ENCODE measurements at places on chromosomes 3 and 15.
A peak's percentile ranks its signal among the peaks of the same experiment; 100 is the strongest.

DNA sequence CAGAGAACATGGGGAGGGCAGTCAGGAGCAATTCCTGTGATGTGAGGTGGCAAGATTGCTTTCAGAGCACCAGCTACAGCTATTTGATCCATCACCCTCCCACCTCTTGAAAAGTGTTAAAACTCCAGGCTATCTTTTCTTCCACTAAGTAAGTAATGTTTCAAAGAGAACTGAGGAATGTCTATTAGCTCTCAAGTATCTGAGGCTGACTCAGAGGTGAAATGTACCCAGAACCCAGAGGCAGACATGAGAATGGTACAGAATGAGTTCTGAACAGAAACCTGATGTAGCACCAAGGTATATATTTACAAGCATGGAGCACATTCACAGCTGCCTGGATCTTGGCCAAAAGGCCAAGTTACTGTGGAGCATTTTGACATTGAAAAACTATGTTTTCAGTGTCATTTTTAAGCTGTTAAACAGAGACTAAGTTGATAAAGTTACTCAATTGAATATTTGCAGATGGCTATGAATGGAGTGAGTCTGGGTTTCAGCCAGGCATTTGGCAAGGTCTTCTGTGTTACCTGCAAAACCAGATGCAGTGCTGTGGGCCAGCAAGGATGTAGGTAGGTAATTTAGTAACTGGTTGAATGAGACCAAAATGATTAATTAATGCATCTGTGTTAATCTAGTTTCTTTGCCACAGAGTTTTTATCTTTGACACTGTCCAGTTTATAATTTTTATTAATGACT, 227.7 kb upstream of the CD96 start:
- H3K27me3 ChIP-seq, result no peaks in the 10 kb centered on the region
- H3K36me3 ChIP-seq, result no peaks in the 10 kb centered on the region

- no peak overlapping the region for H3K4me3 ChIP-seq
- H3K27me3 ChIP-seq, result no peaks in the 10 kb centered on the region
- H3K27ac ChIP-seq, result no peak overlapping the region
- H3K36me3 ChIP-seq, result peaks cover 15% of the 10 kb centered on the region
- H3K4me1 ChIP-seq, result no peaks in the 10 kb centered on the region
- DNase-seq, result no peak
Measured at GRCh38 chr3:44825264-44825925, 36.3 kb upstream of the TMEM42 start.

DNA sequence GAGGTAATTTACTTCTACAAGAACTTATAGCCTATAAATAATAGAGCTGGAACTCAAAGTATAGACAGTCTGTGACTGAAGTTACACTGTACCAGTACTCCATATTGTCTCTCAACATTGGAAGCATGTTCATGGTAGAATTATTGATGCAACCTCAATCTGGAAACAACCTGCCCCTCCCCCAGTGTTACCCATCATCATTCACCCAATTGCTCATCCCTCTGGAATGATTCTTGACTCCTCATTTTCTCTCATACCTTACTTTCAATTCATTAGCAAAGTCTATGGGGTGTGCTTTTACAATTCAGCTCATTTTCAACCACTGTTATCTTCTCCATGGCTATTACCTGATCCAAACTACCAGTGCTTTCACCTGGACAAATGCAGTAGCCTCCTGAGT, 151.7 kb downstream of the CPNE4 start:
- H3K4me1 ChIP-seq, result no peaks in the 10 kb centered on the region
- no peaks in the 10 kb centered on the region for H3K36me3 ChIP-seq
- peaks cover 1% of the 10 kb centered on the region for H3K27me3 ChIP-seq

DNA sequence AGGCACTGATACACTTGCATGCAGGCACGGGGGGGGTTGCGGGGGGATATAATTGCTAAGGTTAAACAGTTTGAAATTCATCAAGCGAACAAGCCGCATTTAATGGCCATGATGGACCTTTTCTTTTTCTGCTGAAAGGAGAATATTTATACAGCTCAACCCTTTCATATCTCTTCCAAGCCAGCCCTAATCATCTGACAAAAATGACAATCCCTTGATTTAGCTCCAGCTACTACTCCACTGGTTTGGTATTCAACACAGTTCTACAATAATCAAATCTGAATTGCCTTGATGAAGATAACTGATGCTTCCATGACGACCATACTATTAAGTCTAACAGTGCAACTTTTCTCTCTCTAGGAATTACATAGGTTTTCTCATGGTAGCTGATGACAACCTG, 374.9 kb downstream of the PLCL2 start:
- no peaks in the 10 kb centered on the region for H3K36me3 ChIP-seq
- no peak overlapping the region for H3K4me3 ChIP-seq
- peaks cover 4% of the 10 kb centered on the region for H3K4me1 ChIP-seq
- peaks cover 2% of the 10 kb centered on the region for H3K27me3 ChIP-seq
- H3K27ac ChIP-seq, result no peak overlapping the region
- no peak for DNase-seq

DNA sequence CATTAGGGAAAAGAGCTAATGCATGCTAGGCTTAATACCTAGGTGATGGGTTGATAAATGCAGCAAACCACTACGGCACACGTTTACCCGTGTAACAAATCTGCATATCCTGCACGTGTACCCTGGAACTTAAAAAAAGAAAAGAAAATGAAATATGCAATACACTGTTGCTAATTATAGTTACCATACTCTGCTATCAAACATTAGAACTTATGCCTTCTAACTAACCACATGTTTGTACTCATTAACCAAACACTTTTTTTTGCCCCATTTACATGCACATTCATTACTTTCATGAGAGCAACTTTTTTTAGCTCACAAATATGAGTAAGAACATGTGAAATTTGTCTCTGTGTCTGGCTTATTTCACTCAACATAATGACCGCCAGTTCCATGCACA, 253.1 kb downstream of the CGGBP1 start:
- H3K4me3 ChIP-seq, result no peak overlapping the region
- no peak for DNase-seq
- no peaks in the 10 kb centered on the region for H3K36me3 ChIP-seq
- H3K27me3 ChIP-seq, result no peaks in the 10 kb centered on the region
- peaks cover 5% of the 10 kb centered on the region for H3K4me1 ChIP-seq

GRCh38 chr3:45011756-45012508, 14.2 kb upstream of the CLEC3B start:
- peaks cover 8% of the 10 kb centered on the region for H3K36me3 ChIP-seq
- no peak for DNase-seq
- peaks cover 3% of the 10 kb centered on the region for H3K27me3 ChIP-seq

- peaks cover 4% of the 10 kb centered on the region for H3K36me3 ChIP-seq
- H3K27ac ChIP-seq, result peak overlapping the region; percentile 90
- H3K4me3 ChIP-seq, result peak overlapping the region; percentile 98
- H3K4me1 ChIP-seq, result peaks cover 56% of the 10 kb centered on the region
- peak; percentile 80 for DNase-seq
Measured at GRCh38 chr3:159763602-159764489, 224.8 kb upstream of the IL12A start.

- H3K36me3 ChIP-seq, result no peaks in the 10 kb centered on the region
- no peak overlapping the region for H3K27ac ChIP-seq
- no peak overlapping the region for H3K4me3 ChIP-seq
- peaks cover 2% of the 10 kb centered on the region for H3K27me3 ChIP-seq
Measured at GRCh38 chr3:186882150-186882524, 39.6 kb downstream of the ADIPOQ start.

- H3K27ac ChIP-seq, result peak overlapping the region; percentile 96
- DNase-seq, result peak; percentile 31
- peaks cover 2% of the 10 kb centered on the region for H3K27me3 ChIP-seq
Measured at GRCh38 chr3:157335233-157336076, 101.2 kb upstream of the PTX3 start.
